ENCODE measurements at places on chromosomes 4 and X.

GRCh38 chr4:40493160-40493559 is 136.5 kb downstream of the RBM47 start:
- no peaks in the 10 kb centered on the region for H3K27me3 ChIP-seq
- H3K4me1 ChIP-seq: no peaks in the 10 kb centered on the region
- H3K4me3 ChIP-seq: no peak overlapping the region
- peaks cover 8% of the 10 kb centered on the region for H3K36me3 ChIP-seq
- DNase-seq: no peak

DNA sequence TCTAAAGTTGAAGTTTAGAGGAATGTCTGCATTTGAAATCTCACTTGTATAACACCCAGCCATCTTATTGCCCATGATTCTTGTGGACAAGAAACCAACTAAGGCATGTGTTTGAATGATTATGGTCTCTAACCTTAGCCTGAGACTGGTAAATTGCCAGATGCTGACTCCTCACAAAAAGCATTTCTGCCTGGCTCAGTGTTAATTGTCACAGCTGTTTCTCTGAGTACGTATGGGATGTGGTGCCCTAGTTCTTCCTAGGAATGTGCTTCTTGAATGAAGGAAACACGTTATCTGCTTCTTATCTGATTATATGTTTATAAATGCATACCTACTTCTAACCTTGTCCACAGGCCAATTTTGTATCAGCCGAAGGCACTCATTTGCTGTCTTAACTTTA is 63.1 kb upstream of the NDP start:
- no peaks in the 10 kb centered on the region for H3K36me3 ChIP-seq
- no peak for DNase-seq
- H3K27ac ChIP-seq: no peak overlapping the region
- no peaks in the 10 kb centered on the region for H3K4me1 ChIP-seq
- H3K27me3 ChIP-seq: no peaks in the 10 kb centered on the region

DNA sequence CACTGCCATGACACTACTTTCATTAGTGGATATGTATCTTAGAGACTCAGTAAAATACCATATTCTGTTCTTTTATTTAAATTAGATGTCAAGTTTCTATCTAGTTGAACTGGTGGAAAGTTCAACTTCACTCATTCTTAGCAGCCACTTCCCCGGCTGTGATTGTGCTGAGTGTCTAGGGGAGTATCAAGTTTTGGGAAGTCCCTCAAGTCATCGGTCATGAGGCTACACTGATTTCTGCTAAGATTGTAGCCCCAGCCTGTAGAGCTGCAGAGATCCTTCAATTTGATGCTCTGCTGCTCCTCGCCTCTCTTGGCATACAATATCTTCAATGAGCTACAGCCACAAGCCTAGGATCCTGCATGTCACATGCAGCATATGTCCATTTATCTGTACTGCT is 53.9 kb downstream of the DMP1 start:
- no peaks in the 10 kb centered on the region for H3K27me3 ChIP-seq
- H3K4me3 ChIP-seq: no peak overlapping the region
- no peaks in the 10 kb centered on the region for H3K4me1 ChIP-seq
- H3K27ac ChIP-seq: no peak overlapping the region
- peaks cover 7% of the 10 kb centered on the region for H3K36me3 ChIP-seq
- no peak for DNase-seq

DNA sequence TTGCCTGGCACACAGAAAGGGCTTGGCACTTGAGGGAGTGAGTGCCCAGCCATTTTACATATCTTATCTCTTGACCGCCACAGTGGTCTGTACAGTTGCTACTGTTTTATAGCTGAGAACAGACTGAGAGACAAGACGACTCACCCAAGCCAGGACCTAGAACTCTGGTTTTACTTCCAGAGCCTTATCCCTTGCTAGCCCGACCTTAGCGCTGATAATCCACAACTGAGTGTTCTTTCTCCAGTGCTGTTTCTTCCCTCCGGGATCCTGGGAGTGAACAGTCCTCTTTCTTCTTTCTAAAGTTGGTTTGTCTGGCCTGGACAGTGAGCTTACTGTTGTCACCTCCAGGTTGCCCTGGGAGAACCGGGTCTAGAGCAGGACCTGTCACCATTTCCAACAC is 52.5 kb upstream of the TADA2B start:
- no peaks in the 10 kb centered on the region for H3K27me3 ChIP-seq
- H3K4me3 ChIP-seq: no peak overlapping the region
- H3K36me3 ChIP-seq: peaks cover 9% of the 10 kb centered on the region
- H3K4me1 ChIP-seq: peaks cover 5% of the 10 kb centered on the region
- DNase-seq: no peak

- DNase-seq: no peak
- H3K27ac ChIP-seq: no peak overlapping the region
- no peaks in the 10 kb centered on the region for H3K36me3 ChIP-seq
Observed at GRCh38 chr4:123449780-123450179, 53.2 kb downstream of the SPRY1 start.

DNA sequence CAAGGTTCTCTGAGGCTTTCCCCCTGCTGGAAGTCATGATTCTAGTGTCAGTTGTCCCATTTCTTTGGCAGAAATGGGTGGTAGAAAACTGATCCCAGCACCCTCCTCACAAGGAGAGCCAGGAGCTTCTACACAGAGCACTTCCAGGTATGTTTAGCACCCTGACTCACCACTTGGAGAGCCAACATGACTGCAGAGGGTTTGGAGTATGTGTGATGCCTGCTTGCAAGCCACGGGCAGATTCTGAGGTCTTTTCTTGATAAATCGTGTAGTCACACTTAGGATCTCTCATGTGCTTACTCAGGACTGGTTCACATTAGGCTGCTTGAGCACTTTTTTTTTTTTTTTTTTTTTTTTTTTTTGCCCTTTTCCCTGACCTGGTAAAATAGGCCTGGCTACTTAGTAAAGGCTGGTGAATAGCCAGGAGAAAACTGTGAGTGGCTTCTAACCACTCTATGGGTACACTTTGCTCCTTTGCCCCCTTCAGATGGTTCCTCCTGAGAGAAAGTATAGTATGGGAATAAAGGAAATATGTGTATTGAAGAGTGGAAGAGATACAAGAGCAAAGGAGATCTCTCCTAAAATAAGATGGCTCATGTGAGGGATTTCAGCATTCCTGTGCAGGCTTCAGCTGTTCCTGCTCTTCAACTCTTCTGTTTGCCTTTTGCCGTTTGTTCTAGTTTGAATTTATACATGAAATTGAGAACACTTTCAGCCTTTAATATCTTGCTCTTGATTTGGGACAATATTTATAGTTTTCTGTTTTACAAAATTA is 103.6 kb downstream of the EMCN start:
- no peak overlapping the region for H3K27ac ChIP-seq
- no peak for DNase-seq
- no peaks in the 10 kb centered on the region for H3K27me3 ChIP-seq
- H3K4me3 ChIP-seq: no peak overlapping the region
- no peaks in the 10 kb centered on the region for H3K36me3 ChIP-seq

GRCh38 chrX:9923357-9923756 is 43.8 kb upstream of the CLDN34 start:
- peaks cover 20% of the 10 kb centered on the region for H3K36me3 ChIP-seq
- no peak overlapping the region for H3K4me3 ChIP-seq
- H3K27me3 ChIP-seq: no peaks in the 10 kb centered on the region
- no peak for DNase-seq
- H3K4me1 ChIP-seq: peaks cover 13% of the 10 kb centered on the region

GRCh38 chr4:74166135-74166534 is 8.2 kb downstream of the MTHFD2L start:
- no peak overlapping the region for H3K4me3 ChIP-seq
- DNase-seq: no peak
- no peaks in the 10 kb centered on the region for H3K4me1 ChIP-seq
- H3K27ac ChIP-seq: no peak overlapping the region

- no peak overlapping the region for H3K4me3 ChIP-seq
- no peak overlapping the region for H3K27ac ChIP-seq
- no peaks in the 10 kb centered on the region for H3K4me1 ChIP-seq
- no peak for DNase-seq
- H3K36me3 ChIP-seq: no peaks in the 10 kb centered on the region
Observed at GRCh38 chrX:33126469-33126868, 84.9 kb downstream of the DMD start.

DNA sequence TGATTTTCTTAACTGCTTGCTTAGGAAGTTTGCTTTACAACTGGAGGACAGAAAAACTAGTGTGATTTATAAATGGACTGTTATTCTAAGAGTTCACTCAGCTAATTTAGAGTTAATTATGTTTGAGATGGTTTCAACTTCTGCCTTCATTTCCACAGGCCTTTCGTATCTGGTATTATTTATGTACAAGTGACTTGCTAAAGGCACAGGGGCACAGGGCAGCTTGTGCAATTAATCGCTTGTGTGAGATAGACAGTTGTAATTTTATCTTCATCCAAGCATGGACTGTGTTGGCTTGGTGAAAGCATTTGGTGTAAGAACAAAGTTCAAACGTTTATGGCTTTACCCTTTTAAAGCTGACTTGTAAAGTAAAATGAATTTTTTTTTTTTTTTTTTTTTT is 38.3 kb downstream of the GPAT3 start:
- no peak overlapping the region for H3K4me3 ChIP-seq
- DNase-seq: no peak
- no peaks in the 10 kb centered on the region for H3K27me3 ChIP-seq
- H3K4me1 ChIP-seq: no peaks in the 10 kb centered on the region
- H3K36me3 ChIP-seq: no peaks in the 10 kb centered on the region

GRCh38 chr4:126081336-126081735 is 766.6 kb downstream of the FAT4 start:
- no peaks in the 10 kb centered on the region for H3K27me3 ChIP-seq
- H3K36me3 ChIP-seq: no peaks in the 10 kb centered on the region
- H3K4me1 ChIP-seq: no peaks in the 10 kb centered on the region
- no peak overlapping the region for H3K27ac ChIP-seq
- H3K4me3 ChIP-seq: no peak overlapping the region

DNA sequence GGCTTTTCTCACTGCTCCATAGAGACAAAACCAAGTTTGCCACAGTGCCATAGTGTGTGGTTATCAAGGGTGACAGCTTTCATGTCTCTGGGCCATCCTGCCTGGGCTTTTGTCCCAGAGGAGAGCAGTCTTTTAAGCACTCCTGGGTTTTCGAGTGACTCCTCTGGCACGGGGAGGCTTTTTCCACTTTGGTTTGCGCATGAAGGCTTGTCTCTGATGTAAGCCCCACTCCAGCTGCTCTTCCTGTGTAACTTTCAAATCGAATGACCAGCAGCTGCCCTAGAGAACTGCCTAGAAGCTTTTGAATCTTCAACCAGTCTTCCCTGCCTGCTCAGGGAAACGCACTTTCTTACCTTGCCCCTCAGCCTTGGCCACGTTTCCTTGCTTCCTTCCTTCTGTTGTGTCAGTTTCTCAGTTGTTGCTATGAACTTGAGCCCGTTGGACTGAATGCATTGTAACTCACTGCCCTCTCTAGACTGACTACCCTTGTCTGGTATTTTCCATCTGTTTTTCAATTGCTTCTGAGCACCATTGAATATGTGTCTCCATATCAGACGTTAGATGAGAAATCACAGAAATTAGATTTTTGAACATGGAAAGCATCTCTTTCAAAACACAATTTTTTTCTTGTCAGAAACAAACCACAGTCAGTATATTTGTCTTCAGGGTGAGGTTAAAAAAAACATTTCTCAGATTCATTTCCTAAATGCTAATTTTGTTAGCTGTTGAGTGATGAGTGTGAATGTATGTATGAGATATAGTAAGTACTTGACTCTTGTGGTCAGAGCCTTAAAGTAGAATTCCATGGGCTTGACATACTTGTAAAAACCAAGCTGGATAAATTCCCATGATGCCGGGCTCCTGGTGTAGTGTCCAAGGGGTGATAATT is 45.3 kb downstream of the SLC9A6 start:
- no peak for DNase-seq
- no peak overlapping the region for H3K27ac ChIP-seq
- no peak overlapping the region for H3K4me3 ChIP-seq
- H3K4me1 ChIP-seq: no peaks in the 10 kb centered on the region
- peaks cover 19% of the 10 kb centered on the region for H3K36me3 ChIP-seq

GRCh38 chr4:173057901-173058300 is 110.7 kb upstream of the GALNT7 start:
- H3K27me3 ChIP-seq: no peaks in the 10 kb centered on the region
- no peak overlapping the region for H3K27ac ChIP-seq
- H3K4me1 ChIP-seq: no peaks in the 10 kb centered on the region

GRCh38 chr4:2793586-2794485 is 951 bp downstream of the SH3BP2 start:
- no peak overlapping the region for H3K27ac ChIP-seq
- no peaks in the 10 kb centered on the region for H3K36me3 ChIP-seq
- H3K4me3 ChIP-seq: peak overlapping the region; percentile 67
- no peaks in the 10 kb centered on the region for H3K27me3 ChIP-seq
- DNase-seq: peak; percentile 43
- no peaks in the 10 kb centered on the region for H3K4me1 ChIP-seq

- H3K27ac ChIP-seq: no peak overlapping the region
- peaks cover 6% of the 10 kb centered on the region for H3K36me3 ChIP-seq
- H3K4me3 ChIP-seq: no peak overlapping the region
- no peaks in the 10 kb centered on the region for H3K27me3 ChIP-seq
- DNase-seq: no peak
Observed at GRCh38 chrX:35023683-35024082, 81.1 kb downstream of the FAM47B start.

DNA sequence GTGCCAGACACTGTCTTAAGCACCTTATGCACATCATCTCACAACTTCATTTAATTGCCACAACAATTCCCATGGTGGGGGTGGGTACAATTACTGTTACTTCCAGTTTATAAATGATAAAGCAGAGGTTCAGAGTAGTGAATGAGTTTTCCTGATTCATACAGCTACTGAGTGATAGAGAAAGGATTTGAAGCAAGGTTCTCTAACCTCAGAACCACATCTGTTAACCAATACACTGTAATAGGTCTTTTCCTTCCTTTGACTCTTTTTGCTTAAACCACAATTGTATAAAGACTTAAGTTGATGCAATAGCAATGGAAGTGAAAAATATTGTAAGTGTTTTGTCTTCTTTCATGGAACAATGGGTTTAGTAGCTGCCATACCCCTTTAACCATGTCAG is 43.5 kb upstream of the PAK3 start:
- no peaks in the 10 kb centered on the region for H3K36me3 ChIP-seq
- H3K4me3 ChIP-seq: no peak overlapping the region
- no peak overlapping the region for H3K27ac ChIP-seq
- no peaks in the 10 kb centered on the region for H3K27me3 ChIP-seq

- H3K27ac ChIP-seq: no peak overlapping the region
- no peaks in the 10 kb centered on the region for H3K36me3 ChIP-seq
- H3K4me1 ChIP-seq: no peaks in the 10 kb centered on the region
- H3K4me3 ChIP-seq: no peak overlapping the region
Observed at GRCh38 chr4:175070444-175070843, 152.3 kb downstream of the ADAM29 start.

DNA sequence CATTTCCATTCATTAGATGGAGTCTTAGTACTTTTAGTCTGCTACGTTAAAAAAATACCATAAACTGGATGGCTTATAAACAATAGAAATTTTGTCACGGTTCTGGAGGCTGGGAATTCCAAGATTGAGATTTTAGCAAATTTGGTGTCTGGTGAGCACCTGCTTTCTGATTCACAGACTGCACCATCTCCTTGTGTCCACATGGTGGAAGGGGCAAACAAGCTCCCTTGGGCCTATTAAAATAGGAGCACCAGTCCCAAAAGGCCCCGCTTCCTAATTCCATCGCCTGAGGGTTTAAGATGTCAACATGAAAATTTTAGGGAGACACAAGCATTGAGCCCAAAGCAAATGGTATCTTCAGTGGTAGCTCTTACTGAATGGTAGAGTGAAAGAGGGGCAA is 120.5 kb upstream of the MAP9 start:
- H3K27ac ChIP-seq: no peak overlapping the region
- no peak overlapping the region for H3K4me3 ChIP-seq
- H3K4me1 ChIP-seq: no peaks in the 10 kb centered on the region

GRCh38 chrX:151476604-151477303 is 79.7 kb downstream of the VMA21 start:
- H3K36me3 ChIP-seq: 0 out of 2 replicates have a peak, but pooled peaks cover 5% of the 10 kb centered on the region
- no peak overlapping the region for H3K4me3 ChIP-seq
- H3K27ac ChIP-seq: no peak overlapping the region
- H3K4me1 ChIP-seq: no peaks in the 10 kb centered on the region
- H3K27me3 ChIP-seq: no peaks in the 10 kb centered on the region
